Renal cortex interstitium (tissue), 15 donors: ENCODE measurements at places on chromosomes 2 and 18. TPM values are rescaled to one million over a fixed set of nuclear protein-coding genes. Genes with fewer than 3 reads are reported as not detected.

DNA sequence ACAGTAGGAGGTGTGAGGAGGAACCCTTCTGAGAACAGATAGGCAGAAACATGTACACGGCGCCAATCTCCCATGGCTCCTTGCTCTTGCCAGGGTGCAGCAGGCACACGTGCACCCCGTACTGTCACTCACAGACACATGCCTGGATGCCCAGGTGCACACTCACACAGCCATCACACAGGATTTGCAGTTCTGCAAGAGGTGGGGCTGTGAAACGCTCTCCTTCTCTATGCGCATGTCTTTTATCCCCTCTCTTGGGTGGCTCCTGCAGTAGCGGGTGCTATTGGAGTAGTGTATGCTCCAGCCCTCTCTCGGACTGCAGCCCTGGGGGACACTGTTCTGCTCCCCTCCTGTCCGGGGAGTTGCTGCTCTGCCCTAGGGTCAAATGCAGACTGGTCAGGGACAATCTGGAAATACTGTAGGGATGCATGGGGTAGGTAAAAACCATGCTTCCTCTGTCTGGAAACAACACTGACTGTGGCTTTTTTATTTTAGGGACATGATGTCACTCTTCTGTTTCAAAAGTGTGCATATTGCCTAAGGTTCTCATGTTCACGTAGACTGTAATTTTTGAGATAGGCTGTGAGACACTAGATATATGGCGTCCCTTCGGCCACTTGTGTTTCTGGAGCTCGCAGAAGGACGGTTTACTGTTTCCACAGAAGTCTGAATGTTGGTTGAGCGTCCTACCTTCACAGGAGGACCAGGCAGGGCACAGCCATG is 118.5 kb downstream of the PRKCE start:
- DNase-seq, result no peak

DNA sequence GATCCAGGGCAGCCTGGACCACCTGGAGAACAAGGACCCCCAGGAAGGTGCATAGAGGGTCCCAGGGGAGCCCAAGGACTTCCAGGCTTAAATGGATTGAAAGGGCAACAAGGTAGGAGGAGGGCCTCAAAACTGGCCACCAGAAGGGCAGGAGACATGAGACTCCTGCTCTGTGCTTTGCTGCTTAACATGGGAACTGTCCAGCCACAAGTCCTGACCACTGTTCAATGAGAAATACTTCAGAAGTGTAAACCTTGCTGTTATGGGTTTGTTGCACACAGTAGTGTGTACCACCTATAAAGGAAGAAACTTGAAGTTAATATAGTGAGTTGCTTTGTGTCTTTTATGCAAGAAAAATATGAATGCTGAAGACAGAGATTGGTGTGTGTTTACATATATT is 44.2 kb upstream of the MFF start:
- DNase-seq, result no peak

DNA sequence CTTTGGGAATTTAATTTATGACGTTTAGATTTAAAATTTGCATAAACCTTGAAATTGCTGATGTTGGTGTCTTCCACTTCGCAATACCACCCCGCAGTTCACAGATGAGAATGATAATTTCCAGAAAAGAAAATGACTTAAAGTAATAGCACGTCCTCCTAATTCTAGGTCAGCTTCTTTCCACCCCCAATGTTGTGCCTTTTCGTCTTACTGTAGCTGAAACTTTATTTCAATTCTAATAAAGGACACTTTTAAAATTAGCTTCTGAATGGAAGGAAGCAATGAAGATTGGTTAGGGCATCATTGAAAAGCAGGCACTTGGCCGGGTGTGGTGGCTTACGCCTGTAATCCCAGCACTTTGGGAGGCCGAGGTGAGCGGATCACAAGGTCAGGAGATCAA is 107.4 kb downstream of the MYCN start:
- DNase-seq, result no peak

- peak; percentile 74 for DNase-seq
Measured at GRCh38 chr18:76351961-76352581, 143.0 kb downstream of the ZNF516 start.

DNA sequence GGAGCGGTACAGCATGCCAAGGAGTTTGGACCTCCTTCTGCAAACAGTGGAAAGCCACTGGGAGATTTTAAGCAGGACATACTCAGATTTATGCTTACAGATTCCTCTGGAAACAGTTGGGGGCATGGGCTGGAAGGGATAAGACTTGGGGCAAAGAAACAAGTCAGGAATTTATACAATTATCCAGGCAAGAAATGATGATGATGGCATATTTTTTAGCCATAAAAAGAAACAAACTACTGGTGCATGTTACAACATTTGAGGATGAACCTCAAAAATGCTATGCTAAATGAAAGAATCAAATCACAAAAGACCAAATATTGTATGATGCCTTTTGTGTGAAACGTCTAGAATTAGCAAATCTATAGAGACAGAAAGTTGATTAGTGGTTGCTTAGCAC is 13.5 kb upstream of the VIT start:
- no peak for DNase-seq

PTCD3 gene
- 117 TPM for polyA plus RNA-seq

NT5DC4 gene
- 1.4 TPM for polyA plus RNA-seq

REG3A gene
- polyA plus RNA-seq, result not detected
